ENCODE measurements at places on chromosomes 16 and 17.
A peak's percentile ranks its signal among the peaks of the same experiment; 100 is the strongest.

- no peak for DNase-seq
Measured at GRCh38 chr17:72458301-72458700, 337.5 kb downstream of the SOX9 start.

GRCh38 chr16:85416228-85417109, 196.7 kb upstream of the GSE1 start:
- DNase-seq = no peak

DNA sequence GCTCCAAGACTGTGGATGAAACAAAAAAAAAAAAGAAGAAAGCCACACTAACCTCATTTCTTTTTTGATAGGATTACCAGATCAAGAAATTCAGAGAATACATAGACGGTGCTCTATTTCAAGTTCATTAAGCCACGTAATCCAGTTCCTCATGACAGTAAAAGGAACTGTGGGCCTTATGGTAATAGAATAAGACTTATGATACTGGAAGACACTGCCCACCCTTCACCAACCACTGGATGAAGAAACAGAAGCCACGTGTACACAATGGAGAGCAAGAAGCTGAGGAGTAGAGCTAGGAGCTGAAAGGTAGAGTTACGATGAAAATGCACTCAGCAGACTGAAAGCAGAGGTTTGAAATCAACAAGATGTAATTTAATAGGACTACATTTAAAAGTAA, 11.2 kb downstream of the NCBP3 start:
- no peak for DNase-seq

DNA sequence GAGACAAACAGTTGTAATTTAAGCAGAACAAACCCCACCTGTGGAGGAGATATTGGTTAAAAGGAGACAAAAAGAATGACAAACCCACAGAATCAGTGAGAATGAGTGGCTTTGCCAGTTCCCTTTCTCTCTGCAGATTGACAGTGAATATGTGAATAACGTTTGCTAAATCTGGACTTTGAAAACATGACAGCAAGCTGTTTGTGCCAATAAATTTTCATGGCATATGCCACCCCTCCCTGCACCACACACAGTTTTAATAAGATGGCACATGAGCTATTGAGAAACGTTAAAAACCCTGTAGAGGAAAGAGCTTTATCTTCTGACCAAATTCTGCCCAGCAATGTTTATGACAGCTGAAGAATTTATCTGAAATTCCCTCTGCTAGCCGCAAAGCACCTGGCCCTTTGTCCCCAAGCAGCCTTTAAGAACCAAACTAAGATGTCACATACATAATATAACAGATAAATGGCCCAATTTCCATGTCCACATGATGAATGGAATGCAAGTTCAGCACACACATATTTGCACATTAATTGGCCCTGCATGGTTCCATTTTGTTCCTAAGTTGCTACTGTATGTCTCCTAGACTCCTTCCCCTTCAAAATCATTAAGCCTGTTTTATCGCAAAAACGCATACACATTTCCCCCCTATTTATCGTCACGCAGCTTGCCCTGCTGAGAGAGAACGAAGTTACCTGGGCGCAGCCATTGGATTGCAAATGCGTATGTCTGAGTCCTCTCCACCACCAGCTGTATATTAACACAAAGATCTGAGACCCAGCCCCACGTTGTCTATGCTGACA, 773.5 kb upstream of the EEF2KMT start:
- peak; percentile 64 for DNase-seq

- peak; percentile 14 for DNase-seq
Measured at GRCh38 chr16:58127634-58128033, 1.5 kb downstream of the CFAP20 start.

DNA sequence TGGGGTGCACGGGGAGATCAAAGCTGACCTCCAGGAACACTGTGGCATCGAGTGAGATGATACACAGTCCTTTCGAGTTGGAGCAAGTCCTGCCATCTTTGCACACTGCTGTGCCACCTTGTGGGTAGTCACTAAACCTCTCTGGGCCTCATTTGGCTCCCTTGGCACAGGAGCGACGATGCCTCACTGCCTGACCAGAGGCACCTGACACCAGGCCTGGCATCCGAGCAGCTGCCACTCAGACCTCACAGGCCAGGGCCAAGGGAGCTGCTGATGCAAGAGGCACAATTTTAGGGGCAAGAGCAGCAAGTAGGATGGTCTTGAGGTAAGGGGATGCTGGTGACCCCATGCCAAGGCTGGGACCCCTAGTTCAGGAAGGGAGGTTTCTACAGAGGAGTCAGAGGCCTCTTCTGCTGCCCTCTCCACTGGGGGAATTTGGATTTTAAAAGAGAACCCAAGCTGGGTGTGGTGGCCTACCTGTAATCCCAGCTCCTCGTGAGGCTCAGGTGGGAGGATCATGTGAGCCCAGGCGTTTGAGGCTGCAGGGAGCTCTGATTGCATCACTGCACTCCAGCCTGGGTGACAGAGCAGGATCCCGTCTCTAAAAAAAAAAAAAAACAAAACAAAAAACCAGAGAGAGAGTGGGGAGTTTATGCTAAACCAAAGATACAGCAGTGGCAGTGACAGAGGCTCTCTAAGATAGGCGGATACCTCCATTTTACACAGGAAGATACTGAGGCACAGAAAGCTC, 6.7 kb upstream of the ADGRG1 start:
- no peak for DNase-seq

DNA sequence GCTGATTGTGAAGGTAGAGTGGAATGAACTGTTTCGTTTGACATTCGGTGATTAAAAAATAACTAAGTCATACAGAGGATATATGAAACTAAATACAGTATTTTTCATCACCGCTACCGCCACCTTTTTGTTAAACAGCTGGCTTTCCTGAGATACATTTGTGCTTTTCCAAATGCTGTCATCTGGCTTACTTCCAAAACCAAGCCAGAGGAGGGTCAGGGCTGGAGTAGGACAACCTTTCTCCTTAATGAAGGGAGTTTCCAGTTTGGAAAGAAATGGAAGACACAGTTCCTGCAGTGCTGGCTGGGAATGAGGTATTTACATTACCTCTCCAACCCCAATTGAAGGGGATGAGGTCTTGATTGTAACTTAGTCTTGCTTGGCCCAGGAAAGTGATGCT, 3.2 kb downstream of the TNRC6C start:
- DNase-seq = no peak

Data from G401 (cell line).